ENCODE measurements at places on chromosomes 3 and 15.

DNA sequence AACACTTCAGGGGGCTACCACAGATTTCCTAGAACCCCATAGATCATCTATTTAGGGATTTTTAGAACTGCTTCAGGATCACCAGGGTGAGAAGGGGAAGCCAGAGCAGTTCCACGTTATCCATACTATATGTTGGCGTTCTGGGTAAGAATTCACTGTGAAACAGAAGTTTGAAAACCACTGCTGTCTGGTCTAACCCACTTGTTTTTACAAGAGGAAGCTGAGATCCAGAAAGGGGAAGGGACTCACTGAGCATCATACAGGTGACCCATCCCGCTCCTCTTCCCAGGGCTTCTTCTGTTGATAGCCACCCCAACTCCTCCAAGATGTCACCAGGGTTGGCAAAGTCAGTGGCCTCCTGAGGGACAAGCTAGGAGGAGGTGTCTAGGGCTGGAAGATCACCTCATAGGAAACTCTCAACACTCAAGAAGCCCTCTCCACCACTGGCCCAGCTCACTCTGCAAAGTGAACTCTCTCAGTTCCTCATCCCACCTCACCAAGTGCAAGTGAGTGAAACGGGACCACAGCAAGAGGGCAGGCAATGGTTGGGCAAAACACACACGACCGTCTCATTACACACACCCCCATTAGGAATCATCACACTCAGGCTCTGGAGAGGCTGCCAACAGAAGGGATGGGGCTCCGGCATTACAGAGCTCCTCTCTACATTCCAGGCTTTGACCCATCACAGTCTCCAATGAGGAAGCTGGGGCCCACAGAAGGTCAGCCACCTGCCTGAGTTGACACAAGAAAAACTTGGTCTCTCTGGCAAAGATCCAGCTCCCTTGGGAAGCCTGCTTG is 1.8 kb downstream of the DAPK2 start:
- no peak for DNase-seq

DNA sequence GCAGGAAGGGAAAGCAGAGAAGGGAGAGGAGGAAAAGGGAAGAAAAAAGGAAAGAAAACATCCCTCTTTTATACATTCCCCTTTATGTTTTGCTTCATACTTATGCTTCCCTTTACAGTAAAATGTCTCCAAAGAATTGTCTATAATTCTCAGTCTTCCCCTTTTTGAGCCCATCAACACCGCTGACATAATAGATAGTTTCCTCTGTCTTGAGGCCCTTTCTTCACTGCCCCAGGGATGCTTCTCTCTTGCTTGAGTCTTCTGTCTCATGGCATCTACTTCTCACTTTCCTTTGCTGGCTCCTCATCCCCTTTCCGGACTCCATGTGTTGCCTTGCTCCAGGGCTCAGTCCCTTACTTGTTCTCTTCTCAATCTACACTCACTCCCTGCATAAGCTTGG is 99.7 kb upstream of the DAZL start:
- DNase-seq, result no peak

GRCh38 chr15:58932710-58933280 is 684 bp downstream of the SLTM start:
- no peak for DNase-seq

GRCh38 chr15:93880358-93880757 is 351.0 kb upstream of the MCTP2 start:
- no peak for DNase-seq

DNA sequence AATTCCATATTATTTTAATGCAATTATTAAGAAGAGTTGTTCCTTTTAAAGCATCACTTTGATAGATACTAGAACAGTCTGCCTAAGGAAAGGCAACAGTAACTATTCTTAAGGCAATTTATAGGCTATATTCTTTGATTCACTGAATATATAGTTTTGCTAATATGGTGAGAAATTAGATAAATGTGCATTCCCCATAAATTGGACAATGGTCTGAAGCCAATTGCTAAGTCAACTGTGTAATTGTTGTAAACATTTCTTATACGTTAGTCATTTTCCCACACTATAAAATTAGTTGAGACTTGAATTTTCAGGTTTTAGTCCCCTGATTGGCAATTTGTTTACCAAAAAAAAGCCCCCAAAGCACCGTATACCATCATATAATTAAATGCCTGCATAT is 263.0 kb upstream of the NECTIN3 start:
- no peak for DNase-seq
